Daoy (cell line): ENCODE measurements at places on chromosomes 4 and X. TPM values are rescaled to one million over a fixed set of nuclear protein-coding genes. Genes with fewer than 3 reads are reported as not detected.

DNA sequence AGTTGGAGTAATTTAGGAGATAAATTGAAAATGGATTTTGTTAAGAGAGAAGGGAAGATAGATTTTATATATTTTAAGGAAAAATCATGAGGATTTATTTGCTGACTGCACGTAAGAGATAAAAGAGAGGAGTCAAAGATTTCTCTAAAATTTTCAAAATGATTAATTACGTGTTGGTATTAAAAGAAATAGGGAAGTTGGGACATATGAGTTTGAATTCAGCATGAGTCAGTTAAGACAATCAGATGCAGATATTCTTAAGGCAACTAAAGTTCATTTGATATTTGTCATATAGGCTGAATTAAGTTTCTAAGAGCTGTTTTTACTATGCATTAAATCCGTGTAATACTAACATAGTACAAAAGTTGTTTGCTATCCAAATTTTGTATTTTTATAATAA, 46.9 kb downstream of the TET2 start:
- no peak for DNase-seq

DNA sequence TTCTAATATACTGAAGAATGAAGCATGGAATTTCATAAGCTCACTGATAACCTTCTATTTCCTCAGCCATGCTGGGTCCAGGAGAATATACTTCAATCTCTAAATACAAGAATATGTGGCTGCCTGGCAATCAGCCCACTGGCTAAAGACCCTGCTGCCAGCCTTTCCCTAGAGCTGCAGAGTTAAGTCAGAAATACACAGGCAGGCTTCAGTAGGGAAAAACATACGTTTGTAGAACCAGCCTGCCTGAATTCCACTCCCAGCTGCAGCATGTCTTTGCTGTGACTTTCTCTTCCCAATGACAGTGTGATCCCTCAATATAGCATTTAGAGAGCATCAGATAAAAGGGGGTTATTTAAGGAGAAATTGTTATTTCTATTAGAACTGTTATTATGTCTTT, 289.1 kb downstream of the PCDH19 start:
- no peak for DNase-seq

DNA sequence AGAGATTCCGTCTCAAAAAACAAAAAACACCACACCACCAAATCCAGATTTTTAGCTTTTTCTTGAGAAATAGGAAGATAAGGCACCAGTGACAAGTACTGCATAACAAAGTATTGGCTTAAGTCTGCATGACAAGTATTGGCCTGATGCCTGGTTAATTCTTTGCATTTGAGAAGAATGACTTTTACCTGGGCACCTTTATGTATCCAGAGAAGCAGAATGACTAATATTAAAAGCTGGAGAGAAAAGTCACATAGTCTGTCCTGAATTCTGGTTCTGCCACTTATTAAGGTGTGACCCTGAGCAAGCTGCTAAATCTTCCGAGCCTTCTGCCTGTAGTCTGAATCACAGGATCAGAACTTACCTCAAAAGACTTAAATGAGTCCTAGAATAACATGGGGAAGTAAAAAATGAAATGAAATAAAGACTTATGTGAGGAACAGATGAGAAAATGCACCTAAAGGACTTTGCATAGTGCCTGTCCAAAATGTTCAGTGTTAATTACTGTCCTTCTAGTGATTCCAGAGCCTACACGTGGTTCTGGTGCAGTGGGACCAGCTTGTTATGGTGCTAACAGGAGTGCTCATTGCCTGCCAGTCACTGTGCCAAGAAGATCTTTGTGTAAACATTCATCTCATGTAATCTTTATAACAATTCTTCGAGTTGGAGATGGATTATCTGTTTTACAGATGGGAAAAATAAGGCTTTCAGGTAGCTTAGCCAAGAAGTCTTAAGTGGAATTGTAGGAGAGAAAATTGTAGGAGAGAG, 31.6 kb downstream of the UGDH start:
- DNase-seq, result no peak

Gene MRPL1
- total RNA-seq, result 37.4 and 45.7 TPM in 2 replicates

Gene AKAP14
- total RNA-seq, result not detected in 2 replicates

Gene FGFRL1
- total RNA-seq, result 35.5 and 40.6 TPM in 2 replicates
